ENCODE measurements at places on chromosomes 7 and 10.
A peak's percentile ranks its signal among the peaks of the same experiment; 100 is the strongest.

DNA sequence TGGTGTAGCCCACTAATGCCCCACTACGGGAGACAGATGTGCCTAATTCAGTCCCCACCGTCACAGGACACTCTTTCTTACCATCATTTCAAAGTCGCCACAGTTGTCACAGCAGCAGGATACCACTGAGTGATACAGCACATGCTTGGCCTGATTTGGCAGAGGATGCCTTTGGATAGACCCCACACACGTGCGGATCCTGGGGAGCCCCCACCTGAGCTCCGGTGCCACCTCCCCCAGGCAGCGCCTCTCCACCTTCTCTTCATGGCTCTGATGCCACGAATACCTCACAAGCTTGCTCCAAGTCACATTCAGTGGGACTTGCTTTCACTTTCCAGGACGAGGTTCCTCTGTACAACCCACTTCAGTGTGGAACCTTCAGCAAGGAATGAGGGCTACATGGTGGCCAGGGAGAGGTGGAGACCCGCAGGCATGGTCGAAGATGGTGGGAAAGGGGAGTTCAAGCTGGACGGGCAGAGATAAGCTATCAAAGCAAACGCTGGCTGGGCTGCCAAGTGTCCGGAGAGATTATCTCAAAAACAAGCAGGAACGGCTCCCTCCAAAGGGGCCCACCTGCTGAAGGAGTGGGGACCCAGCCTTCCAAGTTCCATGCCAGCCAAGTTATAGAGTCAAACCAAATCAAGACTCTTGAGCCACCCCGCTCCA lies 107.4 kb downstream of the ZRANB1 start:
- peaks cover 2% of the 10 kb centered on the region for H3K27me3 ChIP-seq
- no peak for DNase-seq
- no peaks in the 10 kb centered on the region for H3K36me3 ChIP-seq
- no peaks in the 10 kb centered on the region for H3K4me1 ChIP-seq

GRCh38 chr7:143043391-143043790 lies 8.8 kb upstream of the OR6V1 start:
- no peak for DNase-seq
- H3K36me3 ChIP-seq: no peaks in the 10 kb centered on the region
- no peak overlapping the region for H3K4me3 ChIP-seq
- no peak overlapping the region for H3K27ac ChIP-seq
- no peaks in the 10 kb centered on the region for H3K4me1 ChIP-seq

GRCh38 chr10:132611986-132612385 lies 74.4 kb downstream of the INPP5A start:
- no peaks in the 10 kb centered on the region for H3K27me3 ChIP-seq
- DNase-seq: no peak
- no peak overlapping the region for H3K4me3 ChIP-seq

- no peaks in the 10 kb centered on the region for H3K27me3 ChIP-seq
- no peak overlapping the region for H3K4me3 ChIP-seq
- H3K27ac ChIP-seq: no peak overlapping the region
- no peaks in the 10 kb centered on the region for H3K36me3 ChIP-seq
- no peak for DNase-seq
Observed at GRCh38 chr7:111788286-111789047, 226.2 kb upstream of the IMMP2L start.

- H3K36me3 ChIP-seq: no peaks in the 10 kb centered on the region
- no peaks in the 10 kb centered on the region for H3K4me1 ChIP-seq
- DNase-seq: no peak
- H3K27ac ChIP-seq: no peak overlapping the region
- H3K27me3 ChIP-seq: no peaks in the 10 kb centered on the region
Observed at GRCh38 chr7:1192171-1192676, 32.2 kb upstream of the ZFAND2A start.

- H3K27ac ChIP-seq: peak overlapping the region; percentile 97
- H3K36me3 ChIP-seq: no peaks in the 10 kb centered on the region
- H3K4me3 ChIP-seq: peak overlapping the region; percentile 55
- peaks cover 72% of the 10 kb centered on the region for H3K4me1 ChIP-seq
- no peaks in the 10 kb centered on the region for H3K27me3 ChIP-seq
Observed at GRCh38 chr10:72248468-72249151, 25.1 kb upstream of the DDIT4 start.

DNA sequence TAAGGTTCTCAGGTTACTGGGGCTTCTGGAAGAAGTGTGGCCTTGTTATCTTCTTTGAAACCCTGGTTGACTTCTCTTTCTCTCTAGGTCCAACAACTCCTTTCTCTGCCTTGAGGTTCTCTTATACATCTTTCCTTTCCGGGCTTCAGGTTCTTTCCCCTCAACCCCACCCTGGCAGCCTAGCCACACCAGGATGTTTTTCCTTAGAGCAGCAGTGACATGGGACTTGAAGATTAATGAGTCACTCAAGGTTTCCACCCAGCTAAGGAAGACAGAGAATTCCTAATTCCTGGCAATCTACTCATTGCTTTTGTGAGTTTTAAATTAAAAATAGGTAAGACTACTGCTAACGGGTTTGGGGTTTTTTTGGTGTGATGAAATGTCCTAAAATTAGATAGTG lies 121.8 kb upstream of the HPS1 start:
- H3K4me1 ChIP-seq: no peaks in the 10 kb centered on the region
- H3K27me3 ChIP-seq: no peaks in the 10 kb centered on the region
- no peaks in the 10 kb centered on the region for H3K36me3 ChIP-seq
- DNase-seq: no peak

GRCh38 chr7:128934361-128935341 lies 3.1 kb upstream of the IRF5 start:
- peak overlapping the region; percentile 58 for H3K4me3 ChIP-seq
- DNase-seq: peak; percentile 66
- H3K4me1 ChIP-seq: peaks cover 47% of the 10 kb centered on the region

DNA sequence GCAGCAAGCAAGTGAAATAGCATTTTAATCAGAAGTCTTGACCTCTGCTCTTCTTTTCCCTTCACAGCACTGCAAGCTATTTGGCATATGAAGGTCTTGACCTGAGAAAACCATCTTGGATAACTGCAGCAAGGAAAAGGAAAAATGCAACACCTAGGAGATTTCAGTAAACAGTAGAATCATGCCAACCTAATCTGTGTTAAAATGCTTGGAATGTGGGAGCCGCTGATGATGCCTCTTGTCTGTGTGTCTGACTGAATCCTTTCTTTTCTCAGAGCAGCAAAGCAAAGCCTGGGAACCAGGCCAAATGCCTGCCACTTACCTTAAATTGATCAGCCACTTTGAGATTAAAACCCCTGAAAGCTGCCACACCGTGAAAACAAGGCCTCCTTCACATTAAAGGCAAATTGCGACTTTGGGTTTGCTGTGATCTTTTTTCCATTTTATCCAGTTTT lies 80.4 kb upstream of the CDK6 start:
- DNase-seq: no peak
- H3K27me3 ChIP-seq: no peaks in the 10 kb centered on the region
- no peaks in the 10 kb centered on the region for H3K4me1 ChIP-seq
- H3K4me3 ChIP-seq: no peak overlapping the region
- no peak overlapping the region for H3K27ac ChIP-seq

- no peak overlapping the region for H3K27ac ChIP-seq
- no peaks in the 10 kb centered on the region for H3K27me3 ChIP-seq
- DNase-seq: no peak
- H3K36me3 ChIP-seq: no peaks in the 10 kb centered on the region
- no peaks in the 10 kb centered on the region for H3K4me1 ChIP-seq
Observed at GRCh38 chr10:12668634-12669033, 319.3 kb downstream of the CAMK1D start.

GRCh38 chr10:125797994-125798662 lies 22.5 kb upstream of the MMP21 start:
- no peak overlapping the region for H3K27ac ChIP-seq
- H3K4me1 ChIP-seq: no peaks in the 10 kb centered on the region
- H3K36me3 ChIP-seq: peaks cover 12% of the 10 kb centered on the region
- no peak overlapping the region for H3K4me3 ChIP-seq
- DNase-seq: no peak

DNA sequence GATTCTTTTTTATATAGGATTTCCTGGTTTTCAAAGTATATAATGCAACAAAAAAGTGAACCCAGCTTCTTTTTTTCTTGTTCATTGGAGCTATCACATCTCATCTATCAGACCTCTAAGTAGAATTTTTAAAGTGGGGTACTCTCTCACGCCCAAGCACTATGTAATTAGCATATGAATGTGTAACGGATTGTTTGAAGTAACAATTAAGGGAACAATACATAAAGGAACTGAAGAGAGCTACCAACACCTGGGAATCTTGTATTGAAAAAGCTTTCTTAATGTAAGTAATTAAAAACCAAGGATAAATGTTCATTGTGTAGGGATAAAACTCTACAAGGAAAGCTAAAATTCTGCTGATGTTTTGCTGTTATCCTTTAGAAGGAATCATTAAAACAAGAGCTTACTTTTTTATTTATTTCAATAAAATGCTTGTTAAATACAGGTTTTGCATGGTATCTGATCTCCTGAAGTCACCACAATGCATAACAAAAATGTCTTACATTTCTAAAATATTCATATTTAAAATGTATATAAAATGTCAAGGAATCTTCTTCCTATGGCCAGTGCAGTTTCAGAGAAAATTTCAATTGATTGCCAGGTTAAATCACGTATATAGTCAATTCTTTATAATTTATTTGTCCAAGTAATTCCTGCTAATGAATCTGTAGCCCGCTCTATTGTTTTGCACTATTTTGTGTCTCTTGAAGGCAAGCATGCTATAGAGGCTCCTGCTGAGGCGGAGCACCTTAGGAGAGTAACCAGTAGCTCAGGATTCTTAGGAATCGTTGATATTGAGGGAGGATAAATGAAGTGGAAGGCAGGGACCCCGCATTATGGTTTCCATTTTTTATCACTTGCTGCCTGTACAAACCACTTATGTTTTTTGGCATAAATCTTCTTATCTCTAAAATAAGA lies 51.6 kb downstream of the PTPRZ1 start:
- H3K27ac ChIP-seq: no peak overlapping the region
- no peaks in the 10 kb centered on the region for H3K4me1 ChIP-seq
- DNase-seq: no peak
- no peak overlapping the region for H3K4me3 ChIP-seq

GRCh38 chr7:41275255-41275654 lies 427.6 kb downstream of the INHBA start:
- H3K27ac ChIP-seq: no peak overlapping the region
- no peaks in the 10 kb centered on the region for H3K4me1 ChIP-seq

DNA sequence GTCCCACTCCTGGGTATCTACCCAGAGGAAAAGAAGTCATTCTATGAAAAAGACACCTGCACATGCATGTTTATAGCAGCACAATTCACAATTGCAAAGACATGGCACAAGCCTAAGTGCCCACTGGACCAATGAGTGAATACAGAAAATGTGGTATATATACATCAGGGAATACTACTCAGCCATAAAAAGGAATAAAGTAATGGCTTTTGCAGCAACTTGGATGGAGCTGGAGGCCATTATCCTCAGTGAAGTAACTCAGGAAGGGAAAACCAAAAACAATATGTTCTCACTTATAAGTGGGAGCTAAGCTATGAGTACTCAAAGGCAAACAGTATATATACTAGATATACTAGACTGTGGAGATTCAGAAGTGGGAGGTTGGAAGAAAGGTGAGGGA lies 53.7 kb downstream of the VKORC1L1 start:
- no peak overlapping the region for H3K27ac ChIP-seq
- H3K4me1 ChIP-seq: no peaks in the 10 kb centered on the region
- peaks cover 2% of the 10 kb centered on the region for H3K36me3 ChIP-seq
- H3K4me3 ChIP-seq: no peak overlapping the region

GRCh38 chr7:98874942-98875341 lies 3.4 kb upstream of the TRRAP start:
- no peaks in the 10 kb centered on the region for H3K36me3 ChIP-seq
- no peak for DNase-seq
- peaks cover 5% of the 10 kb centered on the region for H3K27me3 ChIP-seq
- no peak overlapping the region for H3K27ac ChIP-seq

All from GM12878 (cell line).